ENCODE measurements at places on chromosomes 6 and 20. TPM values are rescaled to one million over a fixed set of nuclear protein-coding genes. Genes with fewer than 3 reads are reported as not detected.

CDH26 gene
- total RNA-seq = 1.7 TPM

PGBD1 gene
- total RNA-seq = 2.3 TPM

SIRPB2 gene
- total RNA-seq = not detected

BPIFA1 gene
- not detected for total RNA-seq

MUC22 gene
- not detected for total RNA-seq

CALHM6 gene
- total RNA-seq = 0.71 TPM

ID1 gene
- 1.4 TPM for total RNA-seq

DNAH8 gene
- total RNA-seq = 1.1 TPM

COL20A1 gene
- total RNA-seq = not detected

NUDT3 gene
- 15.1 TPM for total RNA-seq

DEFB118 gene
- not detected for total RNA-seq

FAM209B gene
- total RNA-seq = 0.88 TPM

DYNLT2 gene
- total RNA-seq = 2.6 TPM

HLA-C gene
- 501 TPM for total RNA-seq

ZNF165 gene
- 35.7 TPM for total RNA-seq

NPEPL1 gene
- total RNA-seq = 21.6 TPM

C6orf163 gene
- 2.7 TPM for total RNA-seq

MANEA gene
- 15.6 TPM for total RNA-seq

KHDC1L gene
- total RNA-seq = not detected

C20orf141 gene
- total RNA-seq = not detected

ELOVL2 gene
- total RNA-seq = not detected

NOX3 gene
- total RNA-seq = not detected

C6orf141 gene
- total RNA-seq = 0.35 TPM

PRL gene
- total RNA-seq = not detected

DCBLD1 gene
- 3.1 TPM for total RNA-seq

KCNK5 gene
- 8.8 TPM for total RNA-seq

IMPG1 gene
- total RNA-seq = not detected

CDYL gene
- total RNA-seq = 24.0 TPM

FAM83B gene
- total RNA-seq = not detected

C6orf132 gene
- 0.20 TPM for total RNA-seq

BPIFB1 gene
- total RNA-seq = not detected

DAAM2 gene
- total RNA-seq = not detected

SLC9A8 gene
- total RNA-seq = 10.7 TPM

PABPC1L gene
- total RNA-seq = 96.7 TPM

GSTA1 gene
- total RNA-seq = not detected

BIRC7 gene
- total RNA-seq = 0.51 TPM

TFAP2B gene
- total RNA-seq = not detected

BPI gene
- not detected for total RNA-seq

SYNCRIP gene
- 78.3 TPM for total RNA-seq

MUCL3 gene
- not detected for total RNA-seq

EPPIN gene
- not detected for total RNA-seq

Data from activated naive CD4-positive, alpha-beta T cell treated with anti-CD3 and anti-CD28 coated beads, Interleukin-2, amount 50 U/mL, for 72 hours (primary cell).